ENCODE measurements at places on chromosomes 6 and 20.

DNA sequence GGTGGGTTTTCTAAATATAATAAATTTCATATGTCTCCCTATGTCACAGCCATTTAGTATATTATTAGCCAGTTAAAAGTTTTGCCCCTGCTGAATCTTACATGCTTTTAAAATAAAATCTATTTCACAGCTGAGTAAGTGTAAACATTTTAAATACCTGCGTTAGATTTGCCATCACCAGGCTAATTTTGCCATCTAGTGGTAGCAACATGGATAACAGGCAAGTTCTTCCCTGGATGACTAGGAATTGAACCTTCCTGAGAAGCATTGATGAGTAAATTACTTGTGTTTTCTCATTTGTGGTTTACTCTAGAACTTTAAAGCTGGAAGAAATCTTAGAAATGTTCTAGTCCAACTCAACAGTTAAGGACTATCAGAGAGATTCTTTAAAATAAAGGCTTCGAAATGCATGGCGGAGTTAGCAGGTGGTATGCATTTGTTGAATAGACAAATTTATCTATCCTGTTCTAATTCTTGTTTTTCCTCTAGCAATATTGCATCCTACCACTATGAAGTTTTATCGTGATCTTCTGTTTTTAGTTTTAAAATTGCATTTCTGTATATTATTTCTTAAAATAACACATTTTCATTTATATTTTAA lies 2.6 kb downstream of the PRSS35 start:
- no peak for DNase-seq

- no peak for DNase-seq
Measured at GRCh38 chr6:21900730-21901129, 307.2 kb downstream of the SOX4 start.

GRCh38 chr6:35642471-35643161 lies 46.1 kb downstream of the FKBP5 start:
- DNase-seq: no peak

DNA sequence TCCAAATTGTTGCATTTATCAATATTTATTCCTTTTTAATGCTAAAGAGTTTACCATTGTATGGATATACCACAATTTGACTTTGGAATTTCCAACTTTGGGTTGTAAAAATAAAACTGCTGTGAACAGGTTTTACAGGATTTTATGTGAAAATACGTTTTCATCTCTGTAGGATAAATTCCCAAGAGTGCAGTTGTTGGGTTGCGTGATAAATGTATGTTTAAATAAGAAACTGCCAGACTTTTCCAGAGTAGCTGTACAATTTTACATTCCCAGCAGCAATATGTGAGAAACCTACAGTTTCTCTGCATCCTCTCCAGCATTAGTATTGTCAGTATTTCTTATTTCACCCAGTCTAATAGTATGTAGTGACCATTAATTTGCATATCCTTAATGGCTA lies 12.6 kb downstream of the TAB2 start:
- no peak for DNase-seq

- DNase-seq: no peak
Measured at GRCh38 chr6:4301871-4302270, 166.5 kb upstream of the ECI2 start.

- no peak for DNase-seq
Measured at GRCh38 chr6:38264605-38265004, 375.1 kb downstream of the BTBD9 start.

DNA sequence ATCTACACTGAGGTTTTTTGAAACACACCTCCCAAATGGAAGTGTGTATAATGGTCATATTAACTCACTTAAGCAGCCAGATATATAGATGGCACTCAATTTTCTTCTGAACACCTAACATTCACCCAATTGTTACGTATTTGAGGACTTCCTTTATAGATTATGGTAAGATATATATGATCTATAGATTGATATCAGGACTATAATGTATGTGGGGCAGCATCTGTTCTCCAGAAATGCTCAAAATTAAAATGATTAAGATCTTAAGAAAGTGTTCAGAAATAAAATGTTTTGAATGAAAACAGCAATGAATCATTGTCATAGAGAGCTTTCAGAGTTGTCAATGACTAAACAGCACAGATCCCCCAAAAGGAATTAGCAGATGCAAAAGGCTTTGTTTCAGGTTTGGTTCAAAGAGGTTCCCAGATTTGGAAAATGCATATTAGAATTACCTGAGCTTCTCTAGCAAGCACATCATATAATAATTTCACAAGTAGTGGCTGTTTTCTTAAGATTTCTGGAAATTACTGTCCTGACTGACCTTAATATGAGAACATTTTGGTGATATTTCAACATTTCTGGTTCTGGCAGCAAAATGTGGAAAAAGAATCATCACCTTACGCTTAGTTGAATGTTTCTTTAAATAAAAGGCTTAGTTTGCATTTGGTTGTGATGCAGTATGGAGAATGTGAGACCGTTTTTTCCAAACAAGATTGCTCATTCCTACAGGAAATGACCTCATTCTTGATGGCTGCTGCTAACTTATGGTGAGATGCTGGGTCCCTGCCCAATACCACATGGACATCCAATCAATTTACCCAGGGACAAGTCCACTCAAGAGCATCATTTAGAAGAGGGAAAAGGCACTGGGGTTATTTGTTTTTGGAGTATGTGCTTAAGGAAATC lies 31.5 kb downstream of the TRAF3IP2 start:
- DNase-seq: no peak

- no peak for DNase-seq
Measured at GRCh38 chr20:31587545-31588389, 17.3 kb upstream of the ID1 start.

GRCh38 chr20:1405801-1406200 lies 12.9 kb upstream of the FKBP1A start:
- no peak for DNase-seq

DNA sequence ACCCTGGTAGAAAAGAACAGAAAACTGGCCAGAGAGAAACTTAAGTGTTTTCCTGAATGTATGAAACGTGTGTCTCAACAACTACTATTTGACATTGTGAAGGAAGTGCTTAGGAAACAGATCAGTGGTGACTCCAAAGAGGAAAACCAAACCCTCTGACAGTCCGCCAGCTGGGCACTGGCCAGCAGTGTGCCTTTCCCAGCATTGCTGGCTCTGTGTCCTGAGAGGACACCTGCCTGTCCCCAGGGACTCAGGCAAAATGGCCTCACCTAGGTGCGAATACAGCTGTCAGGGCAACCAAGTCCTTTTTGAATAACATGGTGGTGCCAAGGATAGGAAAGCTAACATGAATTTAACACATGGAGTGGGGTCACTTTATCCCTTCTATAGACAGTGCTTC lies 72.5 kb downstream of the NDUFAF5 start:
- no peak for DNase-seq

- no peak for DNase-seq
Measured at GRCh38 chr6:8831366-8832152, 396.2 kb upstream of the SLC35B3 start.

GRCh38 chr6:20403070-20403765 lies 1.5 kb downstream of the E2F3 start:
- DNase-seq: peak; percentile 90

- DNase-seq: no peak
Measured at GRCh38 chr6:113695516-113695915, 161.6 kb upstream of the MARCKS start.
